ENCODE measurements at places on chromosomes 5 and 9.

- DNase-seq, result no peak
These were observed 405.4 kb downstream of the TMEM232 start for GRCh38 chr5:110321117-110321516.

DNA sequence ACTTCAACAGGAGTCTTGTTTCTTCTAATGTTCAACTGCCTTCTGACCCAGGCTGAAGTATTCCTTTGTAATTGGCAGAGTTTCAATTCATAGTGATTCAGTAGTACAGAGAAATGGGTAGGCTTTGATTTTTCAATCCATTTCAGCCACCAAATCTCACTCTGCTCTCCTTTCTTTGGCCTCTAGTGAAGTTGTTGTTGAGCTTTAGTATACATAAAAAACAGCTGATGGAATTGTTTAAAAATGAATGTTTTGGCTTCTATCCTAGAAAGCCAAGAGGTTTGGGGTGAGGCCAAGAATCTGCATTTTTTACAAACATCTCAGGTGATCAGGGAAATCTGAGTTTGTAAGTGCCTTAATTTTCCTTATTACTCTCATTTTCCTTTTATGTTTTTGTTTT lies 182.9 kb upstream of the MAP1B start:
- no peak for DNase-seq

DNA sequence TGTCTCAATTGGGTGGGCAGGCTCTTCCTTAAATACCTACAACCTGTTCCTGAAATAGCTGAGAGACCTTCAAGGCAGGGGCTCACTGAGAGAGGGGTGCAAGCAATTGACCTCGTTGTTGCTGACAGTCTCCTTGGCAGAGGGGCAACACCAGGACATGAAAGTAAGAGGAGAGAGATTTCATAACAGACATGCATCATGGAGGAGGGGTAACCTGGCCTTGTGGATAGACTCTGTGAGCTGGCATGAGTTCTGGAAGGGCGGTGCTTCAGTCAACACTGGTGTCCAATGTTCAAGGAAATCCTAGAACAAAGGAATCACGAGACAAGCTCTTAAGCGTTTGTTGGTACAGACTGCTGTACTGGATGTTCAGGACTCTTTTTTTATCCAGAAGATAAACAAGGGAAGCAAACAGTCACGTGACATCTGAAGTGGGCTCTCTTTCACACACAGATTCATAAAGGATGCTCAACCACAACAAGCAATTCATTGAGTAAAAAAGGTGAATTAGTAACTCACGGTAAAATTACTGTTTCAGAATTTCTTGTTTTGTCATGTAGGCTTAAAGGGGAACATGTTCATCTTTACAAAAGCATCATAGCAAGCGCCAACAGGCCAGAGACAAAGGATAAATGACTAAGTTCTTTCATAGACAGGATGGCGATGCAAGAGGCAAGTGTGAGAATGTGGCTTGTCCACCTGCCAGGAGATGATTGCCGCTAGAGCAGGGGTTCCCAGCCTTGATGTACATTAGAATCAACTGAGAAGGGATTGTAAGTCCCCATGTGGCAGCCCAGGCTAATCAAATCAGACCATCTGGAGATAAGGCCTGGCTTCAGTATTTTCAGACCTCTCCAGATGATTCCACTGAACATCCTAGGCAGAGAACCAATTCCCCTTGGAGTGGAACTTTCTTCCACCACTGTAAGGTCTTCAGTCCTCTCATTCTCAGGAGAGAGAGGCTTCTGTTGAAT lies 20.7 kb downstream of the ANKRA2 start:
- DNase-seq, result no peak

DNA sequence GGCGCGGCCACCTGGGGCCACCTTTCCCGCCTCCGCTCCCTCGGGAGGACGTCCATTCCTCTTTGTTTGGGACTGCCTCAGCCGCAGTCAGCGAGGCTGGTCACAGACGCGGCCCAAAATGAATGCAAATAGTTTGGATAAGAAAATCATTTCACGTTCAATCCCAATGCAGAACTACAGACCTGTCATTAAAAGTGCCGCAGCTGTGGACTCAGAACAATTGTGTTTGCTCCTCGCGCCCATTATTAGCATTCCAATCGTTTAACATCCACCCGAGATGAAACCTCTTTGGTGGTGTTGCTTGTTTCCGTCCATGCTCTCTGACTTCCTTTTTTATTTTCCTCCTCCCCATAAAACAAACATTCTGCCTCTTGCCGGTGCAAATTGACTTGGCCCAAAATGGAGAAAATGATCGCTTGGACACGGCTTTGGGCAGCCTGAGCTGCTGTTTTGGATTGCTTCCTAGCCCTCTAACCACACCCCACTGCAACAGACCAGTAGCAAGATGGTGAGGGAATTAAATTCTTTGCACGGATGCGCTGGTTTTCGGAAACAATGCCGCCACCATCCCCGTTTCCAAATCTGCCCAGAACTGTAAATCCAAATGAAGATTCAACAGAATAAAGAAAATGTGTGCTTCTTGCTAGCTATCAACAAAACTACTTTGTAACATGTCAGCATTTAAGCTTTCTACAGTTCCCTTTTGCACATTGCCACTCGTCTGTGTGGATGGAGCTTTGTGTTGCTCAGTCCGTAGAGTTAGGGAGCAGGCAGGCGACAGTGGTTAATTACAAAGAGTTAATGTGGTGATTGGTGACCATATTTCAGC lies 784 bp downstream of the NLN start:
- DNase-seq, result no peak

DNA sequence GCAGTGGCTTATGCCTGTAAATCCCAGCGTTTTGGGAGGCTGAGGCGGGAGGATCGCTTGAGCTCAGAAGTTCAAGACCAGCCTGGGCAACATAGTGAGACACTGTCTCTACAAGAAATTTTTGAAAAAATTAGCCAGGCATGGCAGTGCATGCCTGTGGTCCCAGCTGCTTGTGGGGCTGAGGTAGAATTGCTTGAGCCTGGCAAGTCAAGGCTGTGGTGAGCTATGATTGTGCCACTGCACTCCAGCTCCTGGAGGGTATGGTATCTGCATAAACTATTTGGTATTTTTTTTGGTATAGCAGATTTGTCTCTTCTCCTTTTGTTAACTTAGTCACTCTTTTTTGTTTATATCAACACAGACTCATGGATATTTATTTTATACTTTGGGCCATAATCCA lies 61.5 kb upstream of the TEX48 start:
- no peak for DNase-seq

DNA sequence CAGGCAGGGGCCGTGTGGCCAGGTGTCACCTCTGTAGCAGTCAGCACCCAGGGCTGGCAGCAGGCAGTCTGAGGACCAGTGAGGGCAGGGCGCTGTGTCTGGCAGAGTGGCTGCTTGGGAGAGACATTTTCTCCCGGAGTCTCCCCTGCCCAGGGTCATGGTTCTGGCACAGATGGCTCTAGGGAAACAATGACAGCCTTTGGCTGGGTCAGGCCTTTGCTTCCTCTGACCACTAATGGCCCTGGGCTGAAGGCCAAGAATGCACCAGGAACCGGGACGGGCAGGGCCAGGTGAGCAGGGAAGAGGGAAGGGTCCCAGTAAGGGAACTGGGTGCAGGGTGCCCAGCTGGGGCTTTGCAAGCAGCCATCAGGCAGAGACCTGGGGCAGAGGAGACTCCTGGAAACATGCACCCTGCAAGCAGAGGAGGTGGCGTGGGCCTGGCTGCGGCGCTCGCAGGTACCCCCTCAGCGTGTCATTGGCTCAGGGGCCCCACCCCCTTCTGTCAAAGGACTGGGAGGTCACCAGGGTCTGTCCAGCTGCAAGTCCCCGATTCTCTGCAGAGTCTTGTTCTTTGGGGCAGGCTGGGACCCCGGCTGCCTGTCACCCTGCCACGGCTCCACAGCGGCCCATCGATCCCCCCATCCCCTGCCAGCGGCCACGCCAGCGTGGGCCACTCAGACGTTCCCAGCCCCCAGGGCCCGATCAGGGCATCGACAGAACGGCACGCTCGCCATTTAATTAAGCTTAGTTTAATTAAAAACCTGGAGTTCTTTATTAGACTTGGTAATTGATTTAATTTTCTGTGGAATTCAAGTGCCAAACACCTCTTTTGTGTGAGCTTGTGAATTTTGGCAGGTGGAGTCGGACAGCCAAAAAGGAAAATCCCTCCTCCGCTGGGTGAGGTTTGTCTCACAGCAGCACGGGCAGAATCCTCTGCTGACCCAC lies 18.9 kb upstream of the TMEM250 start:
- DNase-seq, result no peak

GRCh38 chr5:177023303-177023664 lies 788 bp downstream of the ZNF346 start:
- no peak for DNase-seq

GRCh38 chr5:145938776-145939539 lies 2.6 kb downstream of the SH3RF2 start:
- DNase-seq, result no peak

GRCh38 chr5:41122459-41122858 lies 51.3 kb upstream of the MROH2B start:
- no peak for DNase-seq

DNA sequence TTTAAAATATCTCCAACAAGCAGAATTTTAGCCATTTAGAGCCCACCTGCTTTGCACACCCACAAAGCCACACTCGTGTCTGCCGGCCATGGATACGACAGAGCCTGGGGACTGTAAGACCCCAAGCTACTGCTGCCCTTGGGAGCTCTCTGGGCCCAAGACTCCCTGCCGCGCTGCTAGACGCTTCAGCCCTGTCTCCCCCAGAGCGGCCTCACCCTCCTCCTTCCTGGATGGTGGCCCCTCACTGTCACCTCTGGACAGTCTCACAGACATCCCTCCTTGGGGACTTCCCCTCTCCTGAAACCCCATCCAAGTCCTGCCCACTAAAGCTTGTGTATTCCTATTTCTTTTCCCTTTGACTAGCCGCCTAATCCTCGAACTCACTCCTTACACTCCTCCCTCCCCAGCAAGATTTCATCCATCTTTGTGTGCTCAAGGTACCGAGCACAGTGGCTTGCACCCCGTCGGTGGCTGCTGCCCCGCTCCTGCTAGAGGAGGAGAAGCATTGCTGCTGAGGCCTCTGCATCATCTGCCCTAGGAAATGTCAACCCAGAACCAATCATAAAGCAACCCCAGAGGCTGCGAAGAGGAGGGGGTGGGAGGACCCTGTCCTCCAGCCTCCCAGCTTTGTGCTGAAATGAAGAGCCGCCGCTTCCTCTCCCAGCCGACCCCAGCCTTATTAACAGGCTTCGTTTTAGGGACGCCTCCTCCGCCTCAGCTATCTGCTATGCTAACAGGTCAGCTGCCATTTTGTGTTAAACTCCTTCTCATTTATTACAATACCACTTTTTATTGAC lies 71.2 kb downstream of the CFAP77 start:
- no peak for DNase-seq

GRCh38 chr5:128315671-128316070 lies 222.4 kb downstream of the FBN2 start:
- DNase-seq, result no peak

DNA sequence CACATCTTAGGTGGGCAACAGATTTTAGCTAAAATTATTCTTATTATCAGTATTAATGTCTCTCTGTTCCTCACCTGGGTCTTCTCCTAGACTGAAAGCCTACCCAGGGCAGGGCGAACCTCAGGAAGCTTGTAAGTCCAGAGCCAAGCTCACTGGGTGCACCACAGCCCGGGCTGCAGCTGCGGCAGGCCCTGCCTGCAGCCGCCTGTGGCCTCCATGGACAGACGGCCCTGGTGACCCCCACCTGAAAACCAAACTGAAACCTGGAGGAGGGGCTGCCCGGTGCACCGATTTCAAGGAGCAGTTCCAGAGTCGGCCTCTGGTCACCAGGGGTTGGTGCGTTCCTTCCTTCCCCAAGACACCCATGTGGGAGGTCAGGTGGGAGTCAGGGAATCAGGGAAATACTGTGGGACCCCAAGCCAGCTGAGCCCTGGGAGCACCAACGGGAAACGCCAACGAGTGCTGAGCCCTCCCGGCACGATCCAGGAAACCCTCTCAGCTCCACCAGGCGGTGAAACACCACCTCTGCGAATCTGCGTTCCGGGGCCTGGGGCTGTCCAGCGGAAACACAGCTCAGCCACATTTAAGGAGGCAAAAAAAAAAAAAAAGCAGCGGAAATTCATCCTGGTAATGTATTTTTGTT lies 68.6 kb upstream of the PPP1R26 start:
- no peak for DNase-seq

GRCh38 chr9:94757158-94757557 lies 30.7 kb downstream of the AOPEP start:
- no peak for DNase-seq

GRCh38 chr5:155587458-155587857 lies 573.9 kb downstream of the KIF4B start:
- DNase-seq, result no peak

GRCh38 chr9:113026200-113026599 lies 14.2 kb upstream of the ZNF883 start:
- no peak for DNase-seq

GRCh38 chr5:41281215-41281810 lies 68.0 kb upstream of the C6 start:
- DNase-seq, result no peak

- no peak for DNase-seq
These were observed 479.4 kb downstream of the ENC1 start for GRCh38 chr5:74161170-74161569.
